ENCODE measurements at places on chromosomes 2 and 18.

GRCh38 chr18:62001396-62001795 lies 108.6 kb upstream of the RNF152 start:
- no peak for DNase-seq

DNA sequence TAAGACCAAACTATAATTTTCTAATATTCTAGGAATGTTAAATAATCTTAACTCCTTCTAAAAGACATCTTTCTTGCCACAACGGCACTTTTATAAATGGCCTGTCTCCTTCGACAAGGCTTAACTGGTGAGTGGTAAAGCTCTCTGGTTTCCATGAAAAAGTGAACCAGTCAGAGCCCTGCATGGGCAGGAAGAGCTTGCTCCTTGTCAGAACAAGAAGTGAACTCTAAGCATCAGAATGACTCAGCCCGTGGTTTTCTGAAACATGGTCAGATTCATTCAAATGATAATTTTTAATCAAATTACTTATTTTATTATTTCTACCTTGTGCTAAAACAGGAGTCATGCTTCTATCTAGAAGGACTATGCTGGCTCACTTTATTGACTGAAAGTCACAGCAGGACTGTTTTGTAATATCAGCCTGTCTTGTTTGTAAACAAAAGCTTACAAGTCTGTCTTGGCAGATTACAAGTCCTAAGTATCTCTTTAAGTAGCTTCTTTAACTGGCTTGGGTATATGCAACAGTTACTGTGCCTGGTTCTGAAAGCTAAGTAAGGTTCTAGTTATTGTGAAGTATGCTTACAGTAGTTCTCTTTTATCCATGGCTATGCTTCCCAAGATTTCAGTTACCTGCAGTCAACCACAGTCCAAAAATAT lies 245.4 kb downstream of the NAPG start:
- no peak for DNase-seq

DNA sequence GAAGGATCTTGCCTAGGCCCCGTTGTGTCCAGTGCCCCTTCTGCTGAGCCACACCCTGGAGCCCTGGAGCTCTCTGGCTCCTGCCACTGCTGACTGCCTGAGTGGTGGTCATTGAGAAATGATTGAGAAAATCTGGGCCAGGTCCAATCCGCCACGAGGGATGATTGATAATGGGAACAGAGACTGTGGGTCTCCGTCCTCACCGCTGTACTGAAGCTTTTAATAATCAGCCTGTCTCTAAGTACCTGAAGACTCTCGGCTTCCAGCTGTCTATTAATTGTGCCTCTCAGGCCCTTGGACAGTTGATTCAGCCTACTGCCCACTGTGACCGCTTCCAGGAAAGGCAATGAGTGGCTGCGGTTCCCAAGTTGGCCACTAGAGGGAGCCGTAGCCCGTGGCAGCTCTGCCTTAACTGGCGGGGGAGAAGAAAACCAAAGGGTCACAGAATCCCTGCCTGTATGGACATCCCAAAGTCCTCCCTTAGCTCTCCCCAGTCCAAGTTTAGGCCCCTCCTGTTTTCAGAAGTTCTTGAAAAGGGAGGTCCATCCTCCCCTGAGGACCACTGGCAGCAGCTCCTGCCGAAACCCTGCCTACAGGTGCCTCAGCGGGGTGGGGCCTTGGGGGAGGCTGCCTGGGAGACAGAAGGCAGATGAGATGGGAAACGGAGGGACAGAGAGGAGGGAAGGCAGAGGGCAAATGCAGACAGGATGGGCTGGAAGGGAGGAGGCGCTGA lies 213.6 kb downstream of the TNS1 start:
- DNase-seq: peak; percentile 69

GRCh38 chr2:132656266-132656975 lies 13.6 kb downstream of the LYPD1 start:
- peak; percentile 48 for DNase-seq

GRCh38 chr2:47488870-47489584 lies 86.1 kb downstream of the MSH2 start:
- no peak for DNase-seq

DNA sequence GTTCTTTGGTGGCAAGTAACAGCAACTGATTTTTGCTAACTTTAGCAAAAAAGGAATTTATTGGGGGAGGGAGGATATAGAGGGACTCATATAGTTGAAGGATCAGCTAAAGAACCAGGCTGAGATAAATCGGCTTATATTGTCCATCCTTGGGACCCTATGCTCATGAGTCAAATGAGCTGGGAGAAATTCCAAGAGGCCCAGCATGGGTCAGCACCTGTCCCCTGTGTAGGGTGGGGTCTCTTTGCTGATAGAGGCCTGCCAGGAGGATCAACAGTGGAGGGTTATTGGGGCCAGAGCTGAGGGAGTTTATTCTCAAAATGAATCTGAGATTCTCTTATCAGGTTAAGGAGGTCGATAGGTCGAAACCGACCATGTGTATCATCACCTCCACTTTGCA lies 97.2 kb downstream of the VAPA start:
- no peak for DNase-seq

DNA sequence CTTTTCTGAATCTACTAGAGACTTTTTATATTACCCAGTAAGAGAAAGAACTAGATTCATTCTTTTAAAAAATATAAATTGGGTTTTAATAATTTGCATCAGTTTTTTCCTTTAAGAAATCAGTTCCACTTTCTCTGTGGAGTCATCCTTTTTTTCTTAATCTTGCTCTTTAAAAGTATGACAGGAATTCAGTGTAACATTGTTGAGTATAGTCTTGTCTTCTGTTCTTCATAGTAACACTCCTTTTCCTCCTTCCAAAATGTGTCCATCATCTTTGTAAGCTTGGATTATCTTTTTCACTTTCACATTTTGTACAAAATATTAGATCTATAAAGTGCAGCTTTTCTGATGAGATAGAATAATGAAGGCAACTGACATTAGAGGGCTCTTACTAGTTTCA lies 135.4 kb downstream of the HAUS1 start:
- DNase-seq: no peak

GRCh38 chr2:171210864-171211431 lies 50.3 kb upstream of the TLK1 start:
- DNase-seq: no peak

Data from right lung (tissue), 10 donors.